GM04504 (cell line): ENCODE measurements at places on chromosomes 13 and 19.

- no peak for DNase-seq
Observed at GRCh38 chr13:72174549-72174948, 307.5 kb upstream of the DACH1 start.

DNA sequence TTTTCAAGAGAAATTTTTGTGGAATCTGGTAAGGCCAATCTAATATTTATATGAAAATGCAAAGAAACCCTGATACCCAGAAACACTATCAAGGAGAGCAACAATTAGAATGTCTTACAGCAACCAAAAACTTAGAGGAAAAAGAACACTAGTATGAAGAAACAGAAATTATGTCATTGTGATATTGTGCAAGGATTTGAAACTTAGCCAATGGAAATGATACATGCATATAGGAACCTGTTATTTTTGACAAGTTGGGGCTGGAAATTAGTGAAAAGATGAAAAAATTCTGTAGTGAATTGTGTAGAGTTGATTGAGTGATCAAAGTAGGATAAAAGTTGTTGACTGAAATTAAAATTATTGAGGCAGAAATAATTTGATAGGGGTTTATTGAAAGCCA, 792.6 kb upstream of the SLITRK6 start:
- DNase-seq: no peak

- DNase-seq: no peak
Observed at GRCh38 chr13:90866006-90866405, 481.5 kb upstream of the MIR17HG start.

GRCh38 chr13:34035676-34036325, 217.9 kb downstream of the RFC3 start:
- no peak for DNase-seq

- no peak for DNase-seq
Observed at GRCh38 chr19:50327013-50327412, 2.2 kb downstream of the KCNC3 start.

GRCh38 chr19:37370880-37371661, at the start of gene ZNF527:
Gene ZNF527, plus strand, starts transcription at chr19:37371099. Its CDS starts 3,100 bp downstream, at chr19:37374199.
- peak; percentile 93 for DNase-seq

DNA sequence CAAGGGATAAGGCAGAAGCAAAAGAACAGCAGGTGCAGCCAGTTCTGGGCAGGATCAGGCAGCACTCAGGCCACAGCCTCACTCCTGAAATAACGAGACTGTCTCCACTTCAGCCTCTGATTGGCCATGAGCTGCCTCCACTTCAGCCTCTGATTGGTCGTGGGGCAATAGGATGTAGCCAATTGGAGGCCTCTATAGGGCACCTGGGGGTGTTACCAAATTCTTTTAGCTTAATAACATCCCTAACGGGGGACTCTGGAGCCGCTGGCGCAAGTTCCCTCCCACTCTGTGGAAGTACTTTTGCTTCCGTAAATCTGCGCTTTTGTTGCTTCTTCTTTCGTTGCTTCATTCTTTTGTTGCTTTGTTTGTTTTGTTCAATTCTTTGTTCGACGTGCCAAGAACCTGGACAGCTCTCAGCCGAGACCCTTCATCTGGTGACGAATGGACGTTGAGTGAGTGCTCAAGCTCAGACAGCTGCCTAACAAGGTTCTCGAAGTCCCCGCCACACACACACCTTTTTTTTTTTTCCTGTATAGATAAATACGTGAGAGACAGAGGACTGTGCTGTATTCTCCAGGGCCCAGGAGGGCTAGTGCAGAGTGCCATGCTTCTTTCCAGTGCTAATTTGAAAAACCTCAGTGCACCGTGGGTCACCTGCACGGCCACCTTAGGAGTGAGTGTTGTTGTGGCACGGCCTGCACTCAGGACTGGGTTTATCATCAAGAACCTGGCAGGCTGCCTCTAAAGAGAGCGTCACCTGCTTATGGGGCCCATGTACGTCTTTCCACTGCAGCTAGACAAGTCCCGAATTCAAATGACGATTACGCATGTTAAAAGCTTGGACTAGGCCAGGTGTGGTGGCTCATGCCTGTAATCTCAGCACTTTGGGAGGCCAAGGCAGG, 32.0 kb upstream of the TUBGCP3 start:
- DNase-seq: no peak

DNA sequence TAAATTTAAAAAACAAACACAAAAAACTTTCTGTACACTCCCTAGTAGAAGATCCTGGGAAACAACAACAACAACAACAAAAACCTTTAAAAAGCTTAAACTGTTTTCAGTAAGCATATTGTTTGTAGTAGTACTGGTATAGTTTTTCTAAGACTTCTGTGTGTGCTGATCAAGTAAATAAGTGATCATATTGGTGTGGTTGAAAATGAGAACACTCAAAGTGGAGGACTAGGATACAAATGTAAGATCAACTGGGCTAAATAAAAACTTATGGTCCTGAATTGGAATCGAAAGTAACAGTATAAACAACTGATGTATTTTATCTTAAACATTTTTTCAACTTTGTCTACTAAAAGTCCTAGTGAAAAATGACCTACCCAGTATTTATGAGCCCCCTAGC, 135.5 kb downstream of the FOXO1 start:
- DNase-seq: no peak

- no peak for DNase-seq
Observed at GRCh38 chr19:29926031-29926430, 16.0 kb upstream of the URI1 start.

DNA sequence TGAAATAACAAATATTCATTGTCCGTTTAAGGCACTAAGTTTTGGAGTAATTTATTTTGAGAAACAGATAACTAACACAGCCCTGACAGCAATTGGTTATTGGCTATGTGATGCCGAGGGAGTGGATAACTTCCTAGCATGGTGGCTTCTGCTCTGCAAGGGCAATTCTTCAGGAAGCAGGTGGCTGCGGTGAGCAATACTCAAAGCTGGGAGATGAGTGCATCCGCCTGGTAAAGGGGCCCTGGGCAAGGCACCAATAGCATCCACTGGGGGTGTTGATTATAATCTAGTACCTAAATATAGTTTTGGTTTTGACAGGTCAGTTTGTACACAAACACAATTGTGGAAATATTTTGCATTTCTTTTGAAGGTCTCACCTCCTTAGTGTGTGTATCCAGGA, 41.0 kb downstream of the CCDC70 start:
- DNase-seq: no peak

- DNase-seq: no peak
Observed at GRCh38 chr13:101343128-101343787, 73.0 kb downstream of the NALCN start.

DNA sequence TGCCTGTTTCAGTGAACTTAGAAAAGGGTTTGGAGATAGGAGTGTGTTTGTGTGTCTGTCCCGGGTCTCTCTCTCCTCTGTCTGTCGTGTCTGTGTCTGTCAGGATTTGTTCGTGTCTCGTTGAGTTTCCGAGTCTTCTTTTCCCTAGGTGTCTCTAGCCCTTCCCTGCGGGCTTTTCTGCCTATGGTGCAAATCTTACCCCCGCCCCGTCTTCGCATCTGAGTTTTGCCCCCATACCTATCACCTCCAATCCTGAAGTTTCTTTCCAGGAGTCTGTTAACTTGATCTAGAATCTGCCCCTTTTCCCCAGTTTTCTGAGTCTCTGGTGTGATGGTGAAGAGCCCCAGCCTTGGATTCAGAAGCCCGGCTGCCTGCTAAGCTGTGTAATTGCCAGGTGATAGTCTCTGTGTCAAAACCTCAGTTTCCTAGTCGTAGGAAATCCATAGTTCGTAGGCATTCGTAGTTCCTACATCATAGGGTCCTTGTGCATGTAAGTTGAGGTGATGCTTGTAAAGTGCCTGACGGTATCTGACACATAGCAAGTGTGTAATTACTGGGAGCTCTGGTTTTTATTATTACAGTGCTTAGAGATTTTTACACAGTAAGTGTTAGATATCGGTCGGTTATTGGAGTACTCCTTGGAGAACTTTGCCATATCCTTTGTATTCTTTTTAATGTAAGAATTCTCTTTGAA, 782 bp downstream of the EPN1 start:
- DNase-seq: no peak

GRCh38 chr19:39746836-39747529, 9.2 kb upstream of the CLC start:
- no peak for DNase-seq

- DNase-seq: no peak
Observed at GRCh38 chr19:44984005-44984404, 17.3 kb upstream of the RELB start.

GRCh38 chr13:30394751-30395191, 27.5 kb upstream of the UBE2L5 start:
- DNase-seq: no peak

GRCh38 chr13:91291078-91291477, 56.4 kb upstream of the MIR17HG start:
- DNase-seq: no peak
